ENCODE measurements at places on chromosomes 5 and 9.

DNA sequence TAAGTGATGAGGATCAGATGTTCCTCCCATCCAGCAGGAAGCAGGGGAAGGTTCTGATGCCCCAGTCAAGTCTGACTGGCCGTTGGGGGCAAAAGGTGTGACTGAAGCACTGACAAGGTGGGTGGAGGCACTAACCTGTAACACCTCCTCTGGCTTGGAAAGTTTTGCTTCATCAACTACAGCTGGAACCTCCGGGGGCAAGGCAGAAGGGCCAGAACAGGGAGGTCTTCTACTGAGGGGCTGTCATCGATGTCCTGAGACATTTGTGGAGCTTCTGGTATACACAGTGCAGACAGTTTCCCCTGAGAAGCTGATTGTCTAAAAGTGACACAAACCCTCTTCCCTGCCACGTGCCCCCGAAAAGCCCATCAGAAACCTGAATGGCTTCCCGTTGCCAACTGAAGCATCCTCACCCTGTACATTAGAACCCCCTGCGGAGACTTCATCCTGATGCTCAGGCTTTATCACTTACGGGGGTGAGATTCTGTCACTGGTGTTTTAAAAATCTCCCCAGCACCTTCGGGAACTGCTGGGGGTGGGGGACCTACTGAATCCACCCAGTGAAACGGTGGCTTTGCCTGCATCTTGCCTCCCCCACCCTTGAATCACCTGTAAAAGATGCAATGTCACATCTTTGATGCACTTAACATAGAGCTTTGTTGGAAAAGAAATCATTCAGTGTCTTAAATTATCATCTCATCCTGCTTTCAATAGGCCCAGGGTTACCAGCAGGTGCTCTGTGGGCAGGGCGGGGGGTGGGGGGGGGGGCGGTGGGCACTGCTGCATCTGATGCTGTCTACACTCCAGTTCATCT lies 24.6 kb downstream of the TRAF1 start:
- no peak for DNase-seq

DNA sequence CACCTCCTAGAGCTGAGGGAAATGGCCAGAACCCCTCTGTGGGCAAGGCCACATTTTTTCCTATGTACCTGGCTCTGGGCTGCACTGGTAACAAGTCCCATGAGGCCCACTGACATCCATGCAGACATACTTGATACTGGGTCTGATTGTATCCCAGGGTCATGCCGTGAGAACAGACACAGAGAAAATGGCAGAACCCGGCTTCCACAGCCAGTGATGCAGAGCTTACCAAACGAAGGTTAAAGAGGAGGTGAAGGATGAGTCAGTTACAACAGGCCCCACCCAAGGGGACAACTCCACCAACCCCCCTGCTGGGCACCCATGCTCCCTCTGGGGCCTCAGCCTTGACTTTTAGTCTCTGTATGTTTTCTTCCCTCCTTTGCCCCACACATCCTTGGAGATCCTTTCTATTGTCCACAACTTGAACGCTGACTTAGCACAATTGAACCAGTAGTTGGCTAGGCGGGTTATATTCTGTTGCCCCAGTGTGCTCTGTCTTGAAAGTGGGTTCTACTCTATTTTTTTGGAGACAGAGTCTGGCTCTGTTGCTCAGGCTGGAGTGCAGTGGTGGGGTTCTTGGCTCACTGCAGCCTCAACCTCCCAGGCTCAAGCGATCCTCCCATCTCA lies 93.5 kb downstream of the DAP start:
- DNase-seq: no peak

GRCh38 chr5:14737291-14737690 lies 72.8 kb downstream of the OTULIN start:
- no peak for DNase-seq

DNA sequence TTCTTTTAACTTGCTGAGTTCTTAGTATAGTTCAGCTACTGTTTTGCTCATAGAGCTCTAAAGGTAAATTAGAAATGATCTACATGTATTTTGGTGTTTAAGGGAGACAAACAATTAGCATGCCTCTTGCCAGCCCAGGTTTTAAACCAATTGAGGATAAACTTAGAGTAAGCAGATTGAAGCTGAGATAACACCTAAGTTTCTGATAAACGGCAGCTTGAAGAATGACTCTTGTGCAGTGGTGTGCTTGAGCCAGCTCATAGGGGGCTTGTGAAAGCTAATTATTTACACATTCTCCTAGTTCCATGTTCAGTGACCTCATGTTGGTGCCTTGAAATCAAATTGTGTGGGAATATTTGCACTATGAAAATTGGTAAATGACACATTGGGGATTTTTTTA lies 193.0 kb downstream of the PRR16 start:
- no peak for DNase-seq

DNA sequence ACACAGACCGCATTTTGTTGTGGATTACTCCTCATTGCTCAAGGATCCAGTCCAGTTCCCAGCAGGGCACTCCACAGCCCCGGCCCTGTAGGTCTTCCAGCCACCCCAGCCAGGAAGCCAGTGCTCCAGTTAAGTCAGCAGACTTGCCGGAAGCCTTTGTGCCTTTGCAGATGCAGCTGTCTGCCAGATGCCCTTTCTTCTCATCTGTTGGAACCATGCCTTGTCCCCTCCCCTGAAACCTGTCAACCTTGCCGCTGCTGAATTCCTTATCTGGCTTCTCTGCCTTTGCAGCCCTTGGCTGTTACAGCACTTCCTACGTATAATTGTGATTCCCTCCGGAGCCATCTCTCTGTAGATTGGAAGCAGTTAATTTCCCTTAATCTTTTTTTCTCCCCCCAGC lies 28.4 kb downstream of the PSAT1 start:
- DNase-seq: no peak

DNA sequence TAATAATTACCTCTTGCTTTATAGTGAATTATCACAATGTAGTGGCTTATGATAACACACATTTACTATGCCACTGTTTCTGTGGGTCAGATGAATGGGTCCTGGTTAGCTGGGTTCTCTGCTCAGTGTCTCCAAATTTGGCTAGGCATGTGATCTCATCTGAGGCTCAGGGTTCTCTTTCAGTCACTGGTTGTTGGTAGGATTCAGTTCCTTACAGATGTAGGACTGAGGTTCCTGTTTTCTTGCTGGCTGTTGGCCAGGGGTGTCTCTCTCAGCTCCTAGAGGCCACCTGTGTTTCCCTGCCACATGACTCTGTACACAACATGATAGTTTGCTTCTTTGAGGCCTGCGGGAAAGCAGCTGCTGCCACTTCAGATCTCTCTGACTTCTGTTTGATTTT lies 7.1 kb downstream of the NFX1 start:
- DNase-seq: no peak

GRCh38 chr5:88661806-88662207 lies 221.2 kb downstream of the MEF2C start:
- no peak for DNase-seq

- DNase-seq: no peak
Measured at GRCh38 chr5:28788954-28789353, 1750.6 kb upstream of the CDH9 start.

DNA sequence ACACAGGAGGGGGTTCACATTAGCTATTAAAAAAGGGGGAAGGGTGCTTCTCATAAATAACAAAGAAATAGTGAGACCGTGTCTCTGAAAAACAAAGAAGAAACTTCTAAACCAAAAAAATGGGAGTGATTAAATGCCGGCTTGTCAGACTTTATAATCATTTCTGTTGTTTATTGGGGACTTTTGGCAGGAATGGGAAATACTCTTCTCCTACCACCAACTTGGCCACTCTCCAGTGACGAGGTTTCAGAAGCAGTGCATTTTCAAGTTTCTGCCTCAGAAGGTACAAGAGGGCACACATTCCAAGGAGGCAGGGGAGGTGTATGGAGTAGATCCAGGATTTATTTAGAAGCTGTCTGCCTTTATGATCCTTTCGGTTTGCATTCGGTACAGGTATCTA lies 46.2 kb downstream of the LIX1 start:
- no peak for DNase-seq

DNA sequence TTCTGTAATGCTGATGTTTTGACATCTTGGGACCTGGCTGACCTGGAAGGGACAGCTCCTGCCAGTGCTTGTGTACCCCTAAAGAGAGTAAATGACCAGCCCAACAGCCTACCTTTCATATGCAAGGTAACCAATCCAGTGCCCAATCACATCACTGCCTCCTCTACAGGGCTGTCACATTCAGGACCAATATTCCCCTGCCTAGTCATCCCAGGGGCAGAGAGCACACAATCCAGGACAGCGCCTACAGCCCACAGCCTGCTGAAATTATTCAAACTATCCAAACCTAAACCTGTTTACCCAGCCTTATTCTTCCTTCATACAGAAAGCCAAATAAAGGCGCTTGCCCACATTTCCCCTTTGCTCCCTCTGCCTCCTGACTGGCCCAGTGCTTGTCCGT lies 284.1 kb downstream of the CTNND2 start:
- DNase-seq: no peak

DNA sequence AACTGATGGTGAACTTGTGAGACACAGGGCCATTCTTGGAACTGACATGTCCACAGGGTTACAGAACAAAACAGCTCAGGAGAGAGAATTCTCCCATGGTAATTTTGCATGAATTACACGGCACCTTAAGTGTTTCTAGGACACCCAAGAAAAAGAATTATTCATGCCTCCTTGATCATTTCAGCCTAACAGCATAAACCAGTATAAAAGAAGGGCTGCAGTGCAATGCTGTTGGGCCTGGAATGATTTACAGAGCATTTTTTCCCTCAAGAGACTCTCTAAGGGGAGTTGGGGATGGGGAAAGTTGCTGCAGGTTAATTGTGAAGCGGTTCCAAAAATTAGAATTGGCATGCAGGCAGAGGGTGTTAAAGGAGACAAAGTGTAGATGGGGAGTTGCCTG lies 136.4 kb upstream of the FBXL7 start:
- no peak for DNase-seq

DNA sequence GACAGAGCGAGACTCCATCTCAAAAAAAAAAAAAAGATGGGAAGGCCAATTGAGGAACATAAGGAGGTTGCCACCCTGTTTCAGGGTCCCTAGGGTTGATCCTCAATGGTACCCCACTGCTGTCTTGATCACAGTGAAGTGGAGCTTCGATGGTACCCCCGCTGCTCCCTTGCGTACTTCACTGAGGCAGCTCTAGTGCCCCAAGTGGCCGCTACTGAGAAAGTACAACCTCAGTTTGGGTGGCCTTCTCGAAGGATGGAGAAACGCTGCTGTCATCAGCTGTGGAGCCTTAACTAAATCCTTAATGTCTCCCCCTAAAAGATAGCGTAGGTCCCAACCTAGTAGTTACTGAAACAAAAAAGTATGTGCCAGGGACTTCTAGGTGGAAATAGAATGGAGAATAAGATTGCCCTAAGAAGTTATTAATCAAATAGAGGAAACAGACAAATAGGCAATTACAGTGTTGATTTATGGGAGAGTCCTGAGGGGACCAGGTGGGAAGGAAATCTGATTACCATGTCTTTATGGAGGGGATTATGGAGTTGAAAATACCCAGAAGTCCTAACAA lies 6.3 kb downstream of the TESK1 start:
- DNase-seq: peak; percentile 59

- no peak for DNase-seq
Measured at GRCh38 chr5:145854651-145855258, 18.1 kb downstream of the GRXCR2 start.

- no peak for DNase-seq
Measured at GRCh38 chr5:143678148-143678905, 133.6 kb upstream of the HMHB1 start.

GRCh38 chr9:85716031-85716877 lies 25.5 kb downstream of the AGTPBP1 start:
- no peak for DNase-seq

DNA sequence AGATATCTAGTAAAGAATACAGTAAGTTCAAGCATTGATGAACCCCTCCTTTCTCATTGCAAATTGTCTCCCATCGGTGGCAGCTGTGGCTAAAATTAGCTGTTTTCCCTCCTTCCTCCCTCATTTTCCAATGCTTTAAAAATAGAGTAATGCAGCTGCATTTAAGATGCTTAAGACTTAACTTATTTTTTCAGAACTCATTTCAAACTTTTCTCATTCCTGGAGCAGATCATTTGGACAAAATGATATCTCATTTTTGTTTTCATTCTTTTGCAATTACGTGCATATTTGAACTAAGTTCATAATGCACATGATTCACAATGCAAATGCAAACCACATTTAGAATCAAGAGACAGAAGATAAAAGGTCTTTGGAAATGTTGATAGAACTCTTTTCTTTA lies 14.6 kb downstream of the HSPB3 start:
- no peak for DNase-seq

GRCh38 chr5:37696190-37697021 lies 143.4 kb downstream of the GDNF start:
- no peak for DNase-seq

GRCh38 chr9:94934816-94935328 lies 208.4 kb downstream of the AOPEP start:
- no peak for DNase-seq

DNA sequence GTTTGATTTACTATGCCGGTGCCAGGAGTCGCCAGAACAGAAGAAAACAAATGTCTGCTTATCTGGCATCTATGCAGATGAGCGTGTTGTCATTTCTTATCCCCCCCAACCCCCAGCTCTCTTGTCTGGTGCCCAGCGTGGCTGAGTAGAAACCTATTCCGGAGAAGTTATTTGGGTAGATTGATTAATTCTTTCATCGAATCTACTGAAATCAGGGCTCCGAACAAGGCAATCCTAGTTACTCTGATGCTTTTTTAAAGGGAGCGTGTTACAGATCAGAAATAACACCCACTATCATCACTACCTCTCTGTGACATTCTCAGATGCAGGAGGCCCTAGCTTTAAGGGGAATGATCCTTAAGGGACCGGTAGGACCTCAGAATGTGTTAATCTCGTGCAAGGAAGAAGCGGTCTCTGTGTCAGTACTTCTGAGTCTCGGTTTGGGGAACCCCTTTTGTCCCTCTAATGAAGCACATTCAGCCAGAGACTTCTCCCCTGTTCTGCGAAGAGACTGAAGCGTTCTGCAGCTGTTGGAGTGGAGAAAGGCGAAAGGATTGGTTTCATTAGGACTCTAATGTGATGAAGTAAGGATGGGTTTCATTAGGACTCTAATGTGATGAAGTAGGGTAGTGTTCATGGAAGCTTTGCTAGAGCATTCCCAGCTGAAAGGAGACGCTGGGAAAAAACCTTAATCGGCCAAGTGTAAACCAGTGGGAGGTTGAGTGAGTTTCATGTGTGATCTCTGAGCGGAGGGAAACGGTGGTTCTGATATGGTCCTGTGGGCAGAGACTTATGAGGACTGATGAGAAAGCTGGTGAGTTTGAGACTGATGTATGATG lies 1.5 kb downstream of the PIP5K1B start:
- no peak for DNase-seq

- DNase-seq: peak; percentile 31
Measured at GRCh38 chr9:78369639-78370219, 72.8 kb downstream of the PSAT1 start.

- DNase-seq: no peak
Measured at GRCh38 chr5:178677429-178677828, 50.6 kb upstream of the CLK4 start.

GRCh38 chr9:137458194-137459151 lies 661 bp downstream of the NSMF start:
- DNase-seq: no peak
